ENCODE measurements at places on chromosomes 6 and 20. TPM values are rescaled to one million over a fixed set of nuclear protein-coding genes. Genes with fewer than 3 reads are reported as not detected.

DNA sequence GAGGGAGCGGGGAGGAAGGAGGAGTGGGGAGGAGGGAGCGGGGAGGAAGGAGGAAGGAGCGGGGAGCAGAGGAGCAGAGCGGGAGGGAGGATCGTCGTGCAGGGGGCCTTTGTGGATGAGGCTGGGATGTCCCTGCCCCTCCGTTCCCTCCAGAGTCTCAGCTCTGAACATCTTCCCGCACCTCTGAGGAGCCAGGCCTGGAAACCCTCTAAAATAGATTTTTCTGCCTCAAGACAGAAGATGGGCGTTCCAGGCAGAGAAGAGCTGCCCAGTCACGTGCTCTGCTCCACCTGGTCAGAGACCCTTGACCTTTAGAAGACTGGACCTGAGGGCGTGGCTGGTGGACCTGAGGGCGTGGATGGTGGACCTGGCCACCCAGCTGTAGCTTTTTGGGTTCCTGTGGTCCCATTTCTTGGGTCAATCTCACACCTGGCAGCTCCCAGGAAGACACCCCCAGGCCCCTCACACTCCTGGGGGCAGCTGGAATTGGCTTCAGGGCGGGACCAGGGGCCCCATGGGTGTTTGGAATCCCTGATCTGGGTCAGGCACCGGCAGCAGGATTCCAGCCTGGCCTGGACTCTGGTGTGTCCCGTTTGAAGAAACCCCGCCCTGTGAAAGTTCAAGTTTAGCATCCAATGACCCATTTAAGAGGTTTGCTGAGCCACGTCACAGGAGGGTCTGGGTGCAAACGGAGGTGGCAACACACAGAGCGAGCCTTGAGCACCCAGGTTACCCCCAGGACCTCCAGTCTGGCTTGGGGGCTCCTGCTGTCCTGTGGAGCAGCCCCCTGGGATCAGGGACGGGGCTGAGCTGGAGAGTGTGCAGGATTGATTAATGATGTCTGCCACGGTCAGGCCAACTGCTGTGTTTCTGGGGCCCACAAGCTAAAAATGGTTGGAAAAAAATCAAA lies 96.9 kb upstream of the BHLHE23 start:
- no peak for DNase-seq

Gene SPDEF
- polyA plus RNA-seq = not detected

DNA sequence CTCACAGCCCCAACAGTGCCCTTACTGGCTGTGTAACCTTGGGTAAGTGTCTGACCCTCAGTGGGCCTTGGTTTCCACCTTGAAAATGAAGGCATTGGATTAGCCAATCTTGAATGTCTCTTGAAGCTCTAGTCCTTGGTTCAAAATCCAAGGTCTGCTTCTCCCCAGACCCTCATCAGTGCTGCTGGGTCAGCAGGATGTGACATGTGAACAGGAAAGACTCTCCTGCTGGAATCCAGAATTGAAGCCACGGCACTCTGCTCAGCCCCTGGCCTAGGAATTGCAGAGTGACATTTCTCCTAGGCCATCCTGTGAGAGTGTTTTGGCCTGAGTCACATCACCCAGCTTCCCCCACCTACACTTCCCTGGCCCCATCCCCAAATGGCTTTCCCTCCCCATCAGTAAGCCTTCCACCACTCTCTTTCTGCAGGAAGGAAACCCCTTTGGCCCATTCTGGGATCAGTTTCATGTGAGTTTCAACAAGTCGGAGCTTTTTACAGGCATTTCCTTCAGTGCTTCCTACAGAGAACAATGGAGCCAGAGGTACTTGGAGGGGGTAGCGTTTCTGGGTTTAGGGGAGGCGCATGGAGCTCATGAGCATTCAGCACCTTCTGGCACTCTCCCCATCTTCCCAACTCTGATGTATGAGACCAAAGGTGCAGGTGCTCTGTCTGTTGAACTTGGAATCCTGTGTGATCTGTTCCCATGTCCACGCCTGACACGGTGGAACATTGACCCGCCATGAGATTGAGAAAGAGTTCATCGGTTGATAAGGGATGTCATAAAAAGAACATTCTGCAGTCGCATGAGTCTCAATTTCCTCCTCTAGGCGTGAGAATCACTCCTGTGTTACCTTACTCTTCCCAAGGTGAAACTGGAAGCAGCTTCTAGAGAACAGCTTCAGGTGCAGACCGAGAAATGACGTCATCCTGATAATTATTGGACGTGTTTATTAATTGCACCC lies 8.8 kb downstream of the POFUT1 start:
- no peak for DNase-seq

Gene BPIFB1
- polyA plus RNA-seq = not detected

GRCh38 chr6:90494067-90494780 lies 92.6 kb downstream of the MAP3K7 start:
- no peak for DNase-seq

Gene NEDD9
- polyA plus RNA-seq = 35.9 TPM

DNA sequence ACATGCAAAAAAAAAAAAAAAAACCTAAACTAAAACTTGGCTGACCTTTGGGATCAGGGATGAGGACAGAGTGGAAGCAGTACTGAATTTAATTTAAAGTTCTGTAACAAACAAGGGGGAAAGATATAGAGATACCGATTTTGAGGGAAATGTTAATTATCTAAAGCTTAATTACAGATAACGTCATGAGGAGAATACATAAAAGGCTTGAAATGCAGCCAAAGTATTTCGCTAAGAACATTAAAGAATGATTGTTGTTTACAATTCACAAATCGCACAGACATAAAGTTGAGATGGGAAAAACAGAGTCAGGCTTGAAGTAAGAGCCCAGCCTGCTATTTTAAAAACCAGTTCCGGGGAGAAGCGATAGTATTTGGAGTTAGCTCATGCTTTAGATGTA lies 208.0 kb upstream of the SASH1 start:
- DNase-seq = no peak

- no peak for DNase-seq
These were observed 305.4 kb downstream of the FARS2 start for GRCh38 chr6:5566718-5567117.

DNA sequence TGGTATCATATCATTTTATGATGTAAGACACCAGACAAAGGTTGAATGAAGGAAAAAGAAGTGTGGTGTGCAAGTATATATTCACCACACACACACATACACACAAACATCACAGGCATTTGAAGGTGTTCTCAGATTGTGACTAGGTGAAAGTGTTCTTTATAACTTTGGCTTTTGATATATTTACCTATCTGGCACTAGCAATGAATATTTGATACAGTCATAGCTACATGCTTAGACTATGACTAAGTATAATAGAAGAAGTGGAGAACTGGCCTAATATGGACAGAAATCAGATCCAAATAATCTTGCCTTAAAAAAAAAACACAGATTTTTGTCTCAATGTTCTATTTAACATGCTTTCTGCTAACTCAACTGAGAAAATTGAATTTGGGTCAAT lies 809.9 kb downstream of the KIF16B start:
- DNase-seq = no peak
